ENCODE measurements at places on chromosomes 5 and 9.

DNA sequence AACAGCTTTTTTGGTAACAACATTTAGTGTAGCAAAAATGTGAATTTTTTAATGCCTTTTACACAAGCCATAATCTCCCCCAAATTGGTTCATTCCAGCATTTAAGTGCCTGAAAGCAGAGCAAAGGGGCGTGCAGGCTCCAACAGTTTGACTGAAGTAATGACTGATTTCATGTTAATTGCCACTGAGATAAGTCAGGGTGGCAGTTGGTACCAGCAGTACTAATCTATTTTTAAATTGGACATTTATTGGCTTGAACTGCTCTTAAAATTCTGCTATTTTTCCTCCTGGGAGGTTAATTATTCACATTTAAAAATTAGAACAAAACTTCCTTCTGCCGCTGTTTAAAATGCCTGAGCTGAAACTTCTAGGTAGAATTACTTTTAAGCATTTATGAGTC lies 12.4 kb downstream of the TMEM171 start:
- no peak for DNase-seq

GRCh38 chr9:124594225-124594624 lies 87.0 kb upstream of the NR5A1 start:
- DNase-seq, result no peak

- DNase-seq, result no peak
These were observed 508 bp upstream of the SNCAIP start for GRCh38 chr5:122311497-122311960.

GRCh38 chr5:68249520-68249919 lies 34.0 kb downstream of the PIK3R1 start:
- DNase-seq, result no peak

GRCh38 chr9:84823421-84824271 lies 154.1 kb downstream of the NTRK2 start:
- no peak for DNase-seq

DNA sequence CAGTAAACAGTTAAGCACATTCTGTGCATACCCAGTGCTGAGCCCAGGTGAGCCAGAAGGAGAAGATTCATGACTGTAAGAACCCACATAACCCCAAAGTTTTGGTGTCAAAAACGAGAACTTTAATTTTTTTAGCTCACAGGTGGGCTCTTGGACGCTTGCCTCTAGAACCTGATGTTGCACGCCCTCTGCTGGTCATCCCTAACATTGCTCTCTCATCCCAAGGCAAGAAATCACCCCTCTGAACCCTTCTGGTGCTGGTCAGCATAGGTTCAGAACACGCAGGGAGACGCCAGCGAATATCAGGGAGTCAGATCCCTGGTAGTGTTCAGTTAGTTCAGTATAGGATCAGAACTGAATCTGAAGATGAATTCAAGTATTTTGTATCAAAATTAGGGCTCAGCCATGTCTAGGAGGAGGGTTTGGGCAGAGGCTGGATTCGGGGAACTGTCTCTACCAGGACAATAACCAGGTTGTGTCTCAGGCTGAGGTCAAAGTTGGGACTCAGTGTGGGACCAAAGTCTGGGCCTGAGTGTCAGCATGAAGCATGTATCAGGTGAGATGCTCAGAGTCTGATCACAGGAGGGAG lies 4.1 kb upstream of the DNAJB5 start:
- DNase-seq, result peak; percentile 28

- no peak for DNase-seq
These were observed 54.0 kb downstream of the SHOC1 start for GRCh38 chr9:111740739-111741138.

DNA sequence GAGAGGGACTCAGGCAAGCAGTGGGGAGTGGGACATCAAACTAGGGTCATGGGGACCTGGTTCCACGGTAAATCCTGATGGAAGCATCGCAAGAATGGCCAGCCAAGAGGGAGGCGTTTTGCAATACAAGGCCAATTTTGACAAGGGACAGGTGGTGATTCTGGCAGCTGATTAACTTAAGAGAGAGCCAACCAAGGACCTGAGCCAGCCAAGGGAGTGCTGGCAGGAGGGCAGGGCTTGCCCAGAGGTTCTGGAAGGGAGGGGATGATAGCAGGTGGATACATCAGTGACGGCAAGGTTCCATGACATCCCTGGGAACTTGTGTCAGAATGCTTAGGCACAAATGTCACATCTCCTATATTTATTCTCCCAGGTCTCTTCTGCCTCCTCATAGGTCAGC lies 32.8 kb upstream of the PUM3 start:
- no peak for DNase-seq

GRCh38 chr5:75168026-75168735 lies 68.5 kb downstream of the ANKRD31 start:
- DNase-seq, result no peak

DNA sequence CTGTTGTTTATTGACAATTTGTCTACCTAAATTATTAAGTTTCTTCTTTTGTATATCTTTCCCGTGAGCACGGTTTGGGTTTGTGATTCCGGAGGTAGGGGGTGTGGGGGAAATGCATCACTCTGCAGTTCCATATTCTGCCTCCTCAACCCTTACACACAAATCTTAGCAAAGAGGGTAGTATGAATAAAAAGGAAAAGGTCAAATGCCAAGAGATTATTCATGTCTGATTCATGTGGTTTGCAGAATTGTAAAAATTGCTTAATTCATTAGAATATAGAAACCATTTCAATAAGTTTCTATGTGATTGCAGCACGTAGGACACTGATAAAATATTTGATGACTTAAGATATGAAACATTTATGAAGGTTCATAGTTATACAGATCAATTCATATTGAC lies 601.9 kb downstream of the SEMA5A start:
- no peak for DNase-seq

DNA sequence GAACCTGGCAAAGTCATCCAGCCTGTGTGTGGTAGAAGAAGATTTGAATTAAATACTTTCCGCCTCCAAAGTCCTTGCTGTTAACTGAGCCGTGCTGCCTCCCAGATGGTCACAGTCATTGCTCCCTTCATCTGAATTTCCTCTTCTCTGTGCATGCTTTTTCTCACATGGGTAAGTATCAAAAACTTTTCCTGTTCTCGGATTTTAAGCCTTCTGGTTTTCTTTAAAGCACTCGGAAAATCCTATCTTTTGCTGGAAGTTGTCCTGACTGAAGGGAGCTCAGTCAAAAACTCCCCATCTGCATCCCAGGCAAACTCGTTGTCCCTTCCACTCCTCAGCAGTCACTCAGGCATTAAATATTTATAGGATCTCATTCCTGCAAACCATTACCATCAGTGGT lies 290.0 kb upstream of the PIK3R1 start:
- DNase-seq, result no peak

DNA sequence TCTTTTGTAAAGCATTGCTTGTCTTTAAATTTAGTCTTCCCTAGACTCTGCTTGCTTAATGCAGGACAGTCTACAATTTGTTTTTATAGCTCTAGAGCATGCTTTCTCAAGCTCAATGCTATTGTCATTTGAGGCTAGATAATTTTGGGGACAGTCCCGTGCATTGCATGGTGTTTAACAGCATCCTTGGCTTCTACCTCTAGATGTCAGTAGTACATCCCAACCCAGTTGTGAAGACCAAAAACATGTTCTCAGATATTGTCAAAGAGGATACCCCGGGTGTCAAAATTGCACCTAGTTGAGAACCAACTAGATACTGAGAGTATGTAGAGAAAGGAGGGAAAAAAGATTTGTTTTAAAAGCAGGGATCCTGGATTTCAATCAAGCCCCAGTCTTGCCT lies 277.5 kb downstream of the CEMIP2 start:
- DNase-seq, result no peak

DNA sequence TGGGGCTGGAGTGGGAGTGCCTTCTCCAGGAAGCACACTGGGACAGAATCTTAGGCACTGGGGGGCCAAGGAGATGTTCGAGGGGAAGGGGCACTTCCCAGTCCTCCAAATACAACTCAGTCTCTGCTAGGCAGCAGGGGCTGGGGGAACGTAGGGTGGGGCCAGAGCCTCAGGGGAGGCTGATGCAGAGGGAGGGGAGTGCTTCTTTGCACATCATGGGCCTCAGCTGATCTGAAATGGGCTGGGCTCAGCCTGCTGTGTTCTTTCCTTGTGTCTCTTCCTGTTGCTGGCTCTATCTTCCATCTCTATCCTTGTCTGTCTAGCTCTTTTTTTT lies 15.6 kb downstream of the PSD2 start:
- DNase-seq, result no peak

GRCh38 chr5:151086905-151087360 lies 6.1 kb upstream of the TNIP1 start:
- no peak for DNase-seq

- DNase-seq, result no peak
These were observed 4.2 kb upstream of the ZNF366 start for GRCh38 chr5:72511366-72511765.

GRCh38 chr9:121318631-121319382 lies 50.8 kb downstream of the GSN start:
- no peak for DNase-seq

DNA sequence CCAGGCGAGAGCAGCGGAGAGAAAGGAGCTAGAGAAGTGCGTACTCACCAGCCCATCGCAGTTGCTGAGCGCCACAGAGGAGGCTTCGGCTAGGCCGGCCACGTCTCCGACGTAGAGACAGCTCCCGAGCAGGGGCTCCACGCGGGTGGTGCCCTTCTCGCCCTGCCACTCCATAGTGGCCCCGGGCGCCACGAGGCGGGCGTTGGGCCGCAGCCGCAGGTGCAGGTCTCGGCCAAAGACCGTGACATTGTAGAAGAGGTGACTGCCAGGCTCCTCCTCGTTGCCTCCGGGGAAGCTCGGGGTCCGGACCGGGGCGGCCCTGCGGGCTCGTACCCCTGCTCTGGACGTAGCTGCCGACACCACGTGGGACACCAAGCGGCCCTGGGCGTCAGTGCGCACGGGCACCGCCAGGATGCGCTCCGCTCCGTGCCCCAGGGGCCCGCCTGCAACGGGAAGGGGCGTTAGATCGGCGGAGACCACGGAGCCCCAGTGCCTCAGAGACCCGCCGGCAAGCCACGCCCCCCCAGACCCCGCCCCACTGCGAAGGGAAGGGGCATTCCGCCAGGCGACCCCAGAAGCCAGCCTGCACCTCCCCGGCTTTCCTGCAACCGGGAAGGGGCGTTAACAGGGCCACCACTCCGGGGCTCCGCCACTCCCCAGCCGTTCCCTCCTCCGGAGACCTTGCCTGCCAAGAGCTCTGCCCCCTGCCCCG lies 1.4 kb downstream of the ADAMTS2 start:
- no peak for DNase-seq

DNA sequence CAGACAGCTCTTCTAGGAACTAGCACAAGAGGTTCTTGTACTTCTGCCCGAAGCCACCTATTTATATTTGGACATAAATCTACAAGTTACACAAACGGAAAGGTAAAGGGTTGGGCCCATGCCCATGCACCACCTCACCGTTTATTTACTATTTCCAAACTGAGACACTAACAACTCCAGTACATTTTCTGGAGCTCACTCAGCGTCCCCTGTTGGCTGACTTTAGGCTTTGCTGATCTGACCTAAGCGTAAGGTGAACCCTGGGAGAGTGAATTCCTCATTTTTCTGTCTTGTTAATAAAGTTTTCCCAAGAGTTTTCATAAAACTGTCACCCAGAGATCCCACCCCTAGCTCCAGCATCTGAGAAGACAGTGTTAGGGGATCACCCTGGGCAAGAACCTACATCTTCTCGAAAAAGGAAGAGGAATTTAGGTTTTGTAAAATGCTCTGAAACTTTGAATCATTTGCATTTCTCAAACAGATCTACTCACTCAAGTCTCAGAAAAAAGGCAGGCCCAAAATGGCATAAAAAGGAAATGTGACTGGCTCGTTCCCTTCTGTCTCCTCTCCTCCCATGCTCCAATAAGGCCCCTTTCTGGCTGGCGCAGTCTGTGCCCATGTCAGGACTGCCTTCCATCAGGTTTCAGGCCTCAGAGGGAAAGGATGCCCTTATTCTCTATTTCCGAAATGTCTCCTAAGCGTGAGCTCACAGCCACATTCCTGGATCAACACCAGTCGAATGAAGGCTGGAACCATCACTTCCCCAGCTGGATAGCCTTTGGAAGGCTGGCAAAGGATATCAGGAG lies 201.3 kb downstream of the FANCC start:
- no peak for DNase-seq

DNA sequence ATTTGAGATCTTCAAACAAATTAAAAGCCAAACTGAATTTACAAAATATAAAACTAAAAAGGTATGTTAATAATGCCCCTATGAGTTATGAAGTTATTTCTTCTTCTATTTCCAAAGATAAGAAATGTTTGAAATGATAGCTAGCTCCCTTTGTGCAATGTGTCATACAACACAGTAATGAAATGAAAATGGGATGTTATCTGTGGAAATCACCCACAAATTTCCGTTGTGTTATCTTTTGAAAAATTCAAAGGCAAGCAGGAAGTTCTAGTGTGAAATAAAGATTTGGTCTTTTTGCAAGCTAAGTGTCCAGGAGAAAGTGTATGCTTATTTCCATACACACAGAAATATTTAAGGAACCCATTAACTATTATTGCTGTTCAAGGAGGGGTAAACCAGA lies 375.3 kb upstream of the PRR16 start:
- no peak for DNase-seq

GRCh38 chr5:33008751-33009418 lies 297.8 kb downstream of the NPR3 start:
- no peak for DNase-seq

DNA sequence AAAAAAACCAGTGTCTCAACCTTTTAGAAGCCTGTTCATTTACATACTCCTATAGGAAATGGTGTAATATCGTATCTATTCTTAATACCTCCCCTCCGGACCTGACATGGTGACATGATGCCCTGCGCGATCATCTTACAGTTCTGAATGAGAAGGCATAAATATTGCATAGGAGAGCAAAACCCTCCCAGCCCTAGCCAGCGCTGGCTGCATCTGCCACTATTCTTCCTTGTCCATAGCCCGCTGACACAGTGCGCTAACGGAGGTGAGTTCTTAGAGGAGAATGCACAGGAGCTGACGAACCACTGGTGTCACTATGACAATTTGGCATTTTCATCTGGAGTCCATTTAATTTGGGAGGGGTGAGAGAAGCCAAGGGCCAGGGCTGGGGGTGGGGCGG lies 290.1 kb downstream of the EFNA5 start:
- DNase-seq, result no peak

DNA sequence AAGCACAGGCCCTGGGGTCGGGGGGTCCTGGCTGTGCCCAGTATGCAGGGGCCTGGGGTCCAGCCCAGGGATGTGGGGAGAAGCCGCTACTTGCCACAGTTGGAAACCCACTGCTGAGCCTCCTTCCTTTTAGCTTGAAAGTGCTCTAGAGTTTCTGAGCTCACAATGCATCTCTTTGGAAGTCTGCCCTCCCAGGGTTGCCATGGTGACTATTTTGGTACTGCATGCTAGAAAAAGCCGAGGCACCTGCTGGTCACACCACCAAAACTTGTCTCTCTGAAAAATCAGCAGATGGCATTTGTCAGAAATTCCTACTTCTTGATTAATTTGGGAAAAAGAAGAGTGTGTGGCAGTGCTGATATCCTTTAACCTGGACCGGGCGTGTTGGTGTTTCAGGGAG lies 151.8 kb downstream of the SEC61B start:
- no peak for DNase-seq

- no peak for DNase-seq
These were observed 14.3 kb downstream of the PDE8B start for GRCh38 chr5:77224672-77225355.

- no peak for DNase-seq
These were observed 89.8 kb upstream of the RAD23B start for GRCh38 chr9:107193251-107193650.

Data from nucleus accumbens (tissue), 56 donors.